Activated CD8-positive, alpha-beta T cell treated with anti-CD3 and anti-CD28 coated beads for 36 hours (primary cell): ENCODE measurements at places on chromosomes 11 and 22. TPM values are rescaled to one million over a fixed set of nuclear protein-coding genes. Genes with fewer than 3 reads are reported as not detected.

PDE3B gene
- 43.1 TPM for total RNA-seq

OR4C3 gene
- not detected for total RNA-seq

APOBEC3G gene
- 66.5 TPM for total RNA-seq

RASL10A gene
- total RNA-seq = 0.56 TPM

RANBP1 gene
- 412 TPM for total RNA-seq

MRGPRF gene
- not detected for total RNA-seq

SHISAL1 gene
- not detected for total RNA-seq

ZBTB44 gene
- 43.7 TPM for total RNA-seq

AQP11 gene
- total RNA-seq = 0.47 TPM

GLB1L3 gene
- total RNA-seq = 11.9 TPM

OR8J1 gene
- not detected for total RNA-seq
